ENCODE measurements at places on chromosomes 4 and X.

- DNase-seq, result no peak
Observed at GRCh38 chrX:122219226-122219625, 964.9 kb upstream of the GRIA3 start.

- no peak for DNase-seq
Observed at GRCh38 chrX:51395480-51395809, 62.8 kb downstream of the NUDT10 start.

- no peak for DNase-seq
Observed at GRCh38 chr4:149370785-149371420, 444.7 kb downstream of the IQCM start.

DNA sequence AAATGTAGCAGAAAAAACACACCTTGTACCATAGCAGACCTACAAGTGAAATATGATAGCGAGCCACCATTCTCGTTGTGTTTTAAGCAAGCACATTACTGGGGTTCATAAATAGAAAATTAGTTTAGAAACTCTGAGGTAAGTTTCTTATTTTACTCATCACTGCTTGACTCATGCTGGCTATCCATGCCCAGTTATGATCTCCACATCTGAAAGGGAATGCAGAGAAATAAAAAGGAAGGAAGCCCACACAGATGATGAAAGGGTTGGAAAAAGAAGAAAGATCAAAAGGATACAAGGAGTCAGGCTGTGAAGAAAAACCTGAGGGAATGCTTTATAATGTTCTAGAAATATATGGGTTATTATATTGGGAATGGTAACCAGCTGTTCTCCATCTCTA is 54.5 kb downstream of the CAMK2D start:
- DNase-seq, result no peak

DNA sequence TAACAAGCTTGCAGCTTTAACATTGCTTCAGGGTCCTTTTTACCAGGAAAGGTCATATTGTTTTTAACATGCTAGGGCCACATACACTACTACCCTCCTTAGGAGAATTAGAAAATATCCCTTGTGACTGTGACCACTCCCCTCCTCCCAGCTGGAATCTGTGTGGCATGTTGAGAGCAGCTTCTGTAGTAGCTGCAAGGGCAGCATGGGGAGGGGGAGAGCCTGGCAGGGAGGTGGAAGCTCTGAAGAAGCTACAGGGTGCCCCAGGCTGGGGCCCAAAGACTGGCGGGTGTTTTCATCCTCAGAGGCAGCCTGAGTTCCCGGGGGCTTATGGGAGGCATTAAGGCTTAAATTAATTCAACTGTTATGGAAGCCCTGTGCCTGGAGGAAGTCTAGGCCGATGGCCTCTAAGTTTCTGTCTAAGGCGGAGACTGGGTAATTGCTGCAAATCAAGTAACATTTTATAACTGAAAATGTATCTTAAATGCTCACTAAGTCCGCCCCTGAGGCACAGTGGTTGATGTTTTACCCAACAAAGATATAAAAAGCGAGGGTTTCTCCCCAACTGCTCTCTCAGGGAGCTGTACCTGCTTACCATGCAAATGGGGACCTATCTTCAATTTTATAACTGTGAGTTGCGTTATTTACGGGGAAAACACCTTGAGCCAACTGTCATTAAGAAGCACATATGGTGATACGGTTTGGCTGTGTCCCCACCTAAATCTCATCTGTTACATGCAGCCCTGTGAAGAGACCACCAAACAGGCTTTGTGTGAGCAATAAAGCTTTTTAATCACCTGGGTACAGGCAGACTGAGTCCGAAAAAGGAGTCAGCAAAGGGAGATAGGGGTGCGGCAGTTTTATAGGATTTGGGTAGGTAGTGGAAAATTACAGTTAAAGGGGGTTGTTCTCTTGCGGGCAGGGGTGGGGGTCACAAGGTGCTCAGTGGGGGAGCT is 37.4 kb upstream of the STS start:
- no peak for DNase-seq

GRCh38 chrX:138020941-138021340 is 455.0 kb downstream of the ZIC3 start:
- no peak for DNase-seq

DNA sequence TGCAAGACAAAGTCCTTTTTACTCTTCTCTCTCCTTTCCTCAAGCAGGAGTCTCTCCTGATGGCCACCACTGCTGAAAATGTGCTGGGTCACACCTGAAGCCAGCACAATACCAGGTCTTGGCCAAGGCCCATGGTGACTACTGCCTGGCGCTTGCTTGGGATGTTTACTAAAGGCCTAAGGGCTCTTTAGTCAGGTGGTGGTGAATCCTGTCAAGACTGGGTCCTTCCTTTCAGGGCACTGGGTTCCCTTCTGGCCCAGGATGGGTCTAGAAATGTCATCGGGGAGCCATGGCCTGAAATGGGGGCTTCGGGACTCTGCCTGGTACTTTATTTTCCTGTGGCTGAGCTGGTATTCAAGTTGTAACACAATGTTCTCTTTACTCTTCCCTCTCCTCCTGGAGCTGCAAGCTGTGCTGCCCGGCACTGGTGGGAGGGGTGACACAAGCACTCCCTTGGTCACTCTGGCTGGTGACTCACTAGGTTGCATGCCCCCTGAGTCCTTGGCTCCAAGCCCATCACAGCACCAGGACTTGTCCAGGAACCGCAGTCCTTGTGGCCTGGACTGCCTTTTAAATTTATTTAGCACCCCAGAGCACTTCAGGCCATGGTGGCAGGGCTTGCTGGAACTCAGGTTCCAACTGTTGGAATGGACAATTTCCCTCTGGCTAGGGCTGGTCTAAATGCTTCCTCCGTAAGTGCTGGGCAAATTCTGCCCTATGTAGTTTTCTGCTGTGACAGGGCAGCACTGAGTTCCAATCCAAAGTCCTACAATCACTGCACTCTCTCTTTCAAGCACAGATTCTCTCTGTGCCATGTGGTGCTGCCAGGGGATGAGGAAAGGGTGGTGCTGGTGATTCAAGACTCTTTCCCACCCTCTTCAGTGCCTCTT is 11.3 kb downstream of the ARL13A start:
- DNase-seq, result no peak

DNA sequence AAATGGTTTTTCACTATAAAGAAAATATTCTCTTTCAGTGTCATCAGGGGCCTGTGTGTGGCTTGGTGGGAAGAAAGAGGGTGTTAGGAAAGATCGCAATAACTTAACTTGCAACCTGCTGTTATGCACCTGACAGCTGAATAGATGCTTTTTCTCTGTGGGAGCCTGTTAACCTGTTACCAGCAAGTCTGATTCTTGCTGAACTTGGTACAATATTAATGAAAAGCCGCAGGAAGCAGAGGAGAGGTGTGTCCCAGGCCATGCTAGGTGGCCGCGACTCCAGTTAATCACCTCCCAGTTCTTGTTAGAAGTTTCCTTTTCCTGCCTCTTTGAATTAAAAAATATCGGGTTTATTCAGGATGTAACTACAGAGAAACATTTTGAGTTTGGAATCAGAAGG is 494.8 kb upstream of the AGA start:
- DNase-seq, result no peak

GRCh38 chrX:103177556-103177955 is 37.4 kb upstream of the BEX4 start:
- no peak for DNase-seq

DNA sequence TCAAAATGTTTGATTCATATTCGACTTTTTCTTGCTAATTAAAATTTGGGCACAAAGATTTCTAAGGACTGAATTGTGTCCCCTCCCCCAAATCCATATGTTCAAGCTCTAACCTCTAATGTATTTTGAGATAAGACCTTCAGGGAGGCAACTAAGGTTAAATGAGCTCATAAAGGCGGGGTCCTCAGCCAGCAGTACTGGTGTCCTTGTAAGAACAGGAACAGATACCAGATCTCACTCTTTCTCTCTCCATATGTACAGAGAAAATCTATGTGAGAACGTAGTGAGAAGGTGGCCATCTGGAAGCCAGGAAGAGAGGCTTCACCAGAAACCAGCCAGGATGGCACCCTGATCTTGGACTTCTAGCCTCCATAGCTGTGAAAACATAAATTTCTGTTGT is 116.9 kb downstream of the VEGFC start:
- no peak for DNase-seq

- no peak for DNase-seq
Observed at GRCh38 chr4:101331017-101331416, 16.3 kb downstream of the PPP3CA start.

- no peak for DNase-seq
Observed at GRCh38 chr4:111027526-111027925, 404.6 kb upstream of the PITX2 start.

GRCh38 chr4:163638909-163639308 is 144.4 kb downstream of the TMA16 start:
- no peak for DNase-seq

DNA sequence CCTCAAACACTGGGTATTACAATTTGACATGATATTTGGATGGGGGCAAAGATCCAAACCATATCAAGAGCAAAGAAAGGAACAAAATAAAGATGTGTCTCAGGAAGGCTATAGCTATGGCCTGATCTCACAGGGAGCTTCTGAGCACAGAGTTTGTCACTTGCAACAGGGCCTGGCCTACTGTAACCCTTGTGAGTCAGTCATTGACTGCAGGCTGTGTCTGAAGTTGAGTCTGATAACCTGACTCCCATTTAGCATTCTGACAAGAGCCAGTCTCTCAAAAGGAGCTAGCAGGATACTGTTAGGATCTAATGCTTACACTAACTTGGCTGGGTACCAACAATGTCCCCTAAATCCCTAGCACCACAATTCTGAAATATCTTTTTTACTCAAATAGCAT is 612.5 kb upstream of the TECRL start:
- no peak for DNase-seq

- no peak for DNase-seq
Observed at GRCh38 chr4:33512397-33512796, 2731.9 kb downstream of the ARAP2 start.

- DNase-seq, result no peak
Observed at GRCh38 chr4:17535906-17536305, 20.9 kb downstream of the CLRN2 start.

GRCh38 chr4:84501721-84502267 is 2.7 kb upstream of the NKX6-1 start:
- no peak for DNase-seq

DNA sequence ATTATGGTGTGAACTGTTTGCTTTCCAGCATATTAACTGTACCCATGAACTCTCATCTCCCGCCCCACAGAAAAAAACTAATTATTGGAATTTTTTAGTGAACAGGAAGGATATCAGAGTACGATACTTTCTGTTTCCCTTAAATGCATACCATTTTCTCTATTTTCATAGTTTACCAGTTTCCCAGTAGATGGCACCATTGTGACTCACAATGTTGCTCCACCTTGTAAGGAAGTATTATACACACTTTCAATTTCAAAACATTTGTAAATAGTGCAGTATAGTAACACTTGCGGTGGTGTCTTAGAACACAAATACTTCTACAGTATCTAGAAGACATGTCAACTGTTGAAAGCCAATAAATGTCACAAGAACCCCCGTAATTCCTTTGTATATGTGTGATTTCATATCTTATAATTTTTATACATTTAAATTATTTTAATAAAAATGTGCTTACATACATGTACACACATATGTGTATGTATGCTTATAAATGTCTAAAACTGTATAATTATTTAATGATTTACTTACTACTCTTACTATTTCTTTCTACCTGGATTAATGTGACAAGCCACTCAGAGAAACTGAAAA is 167.3 kb downstream of the SLIT2 start:
- no peak for DNase-seq

DNA sequence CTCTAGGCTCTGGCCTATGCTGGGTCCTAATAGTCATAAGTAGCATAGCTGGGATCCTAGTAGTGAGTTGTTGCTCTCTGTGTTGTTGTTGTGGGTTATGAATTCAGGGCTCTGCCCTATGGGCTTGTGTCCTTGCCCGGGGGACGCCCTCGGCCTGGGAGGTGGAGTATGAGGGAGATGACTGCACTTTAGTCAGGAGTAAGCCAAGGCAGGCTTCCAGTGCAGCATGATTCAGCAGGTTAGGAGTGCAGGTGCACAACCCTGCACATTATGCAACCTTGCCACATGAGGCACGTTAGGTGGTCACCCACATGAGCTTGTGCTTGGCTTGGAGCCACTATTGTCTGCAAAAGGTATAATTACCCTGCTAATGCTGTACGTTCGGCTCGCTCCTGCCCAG is 58.4 kb upstream of the CCDC149 start:
- DNase-seq, result no peak

- DNase-seq, result no peak
Observed at GRCh38 chrX:119121341-119121740, 6.3 kb downstream of the KIAA1210 start.

GRCh38 chr4:25927361-25928195 is 13.6 kb downstream of the SMIM20 start:
- no peak for DNase-seq

GRCh38 chr4:113086172-113086695 is 36.8 kb downstream of the ANK2 start:
- DNase-seq, result no peak

- peak; percentile 15 for DNase-seq
Observed at GRCh38 chrX:24081661-24082154, 27.0 kb downstream of the EIF2S3 start.

DNA sequence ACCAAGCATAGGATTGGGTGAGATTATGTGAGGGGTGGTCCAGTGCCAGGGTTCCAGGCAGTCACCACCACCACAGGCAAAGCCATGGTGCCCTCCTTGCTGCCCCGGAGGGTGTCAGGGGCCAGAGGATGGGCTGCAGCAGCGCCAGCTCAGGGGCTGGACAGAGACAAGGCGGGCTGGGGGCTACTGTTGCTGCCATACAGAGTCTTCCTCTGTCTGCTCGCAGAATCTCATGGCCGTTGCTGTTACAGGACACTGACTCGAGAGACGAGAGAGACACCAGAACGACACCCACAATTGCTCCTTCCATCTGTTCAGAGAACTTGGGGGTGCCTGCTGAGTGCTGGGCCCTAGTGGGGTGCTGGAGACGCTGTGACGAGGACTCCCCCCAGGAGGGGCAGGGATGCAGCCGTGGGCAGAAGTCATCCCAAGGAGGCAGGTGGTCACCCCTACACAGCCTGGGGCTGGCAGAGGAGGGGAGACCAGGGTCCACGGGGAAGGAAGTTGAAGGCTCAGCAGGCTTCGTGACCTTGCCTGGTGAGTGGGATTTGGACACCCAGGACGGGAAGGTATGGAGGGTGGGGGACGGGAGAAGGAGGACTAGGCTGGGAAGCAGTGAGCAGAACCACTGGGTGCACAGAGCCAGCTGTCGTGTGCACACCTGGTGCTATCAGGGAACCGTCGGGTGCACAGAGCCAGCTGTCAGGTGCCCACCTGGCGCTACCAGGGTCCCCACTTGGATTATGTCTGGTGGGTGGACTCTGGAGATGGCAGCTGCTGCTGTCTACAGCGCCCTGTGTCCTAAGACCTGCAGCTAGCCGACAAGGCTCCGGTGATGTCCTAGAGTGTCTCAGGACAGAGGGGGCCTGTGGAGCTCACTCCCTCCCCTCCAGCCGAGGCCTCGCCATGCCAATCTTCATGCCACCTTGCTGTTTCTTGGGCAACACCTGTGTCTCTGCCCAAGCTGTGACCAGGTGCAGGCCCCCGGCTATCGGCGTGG is 43.9 kb upstream of the HMX1 start:
- no peak for DNase-seq

DNA sequence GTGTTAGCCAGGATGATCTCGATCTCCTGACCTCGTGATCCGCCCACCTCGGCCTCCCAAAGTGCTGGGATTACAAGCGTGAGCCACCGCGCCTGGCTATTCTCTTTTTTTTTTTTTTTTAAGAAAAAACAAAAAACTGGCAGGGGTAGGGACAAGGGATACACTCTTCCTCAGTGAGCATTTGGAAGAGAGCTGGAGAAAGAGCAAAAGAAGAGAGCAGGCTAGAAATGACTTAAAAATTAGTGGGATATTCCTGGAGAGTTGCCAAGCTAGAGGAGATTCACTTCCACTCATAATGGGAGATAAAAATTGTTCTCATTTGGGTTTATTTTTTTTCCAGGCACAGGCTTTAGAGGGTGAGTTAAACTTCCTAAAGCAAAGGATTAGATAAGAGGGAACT is 140.0 kb upstream of the SCML1 start:
- DNase-seq, result no peak

All from central memory CD8-positive, alpha-beta T cell (primary cell).